ENCODE measurements at places on chromosomes 2 and 18.

- DNase-seq: no peak
These were observed 99.8 kb downstream of the CDC42EP3 start for GRCh38 chr2:37571587-37572136.

DNA sequence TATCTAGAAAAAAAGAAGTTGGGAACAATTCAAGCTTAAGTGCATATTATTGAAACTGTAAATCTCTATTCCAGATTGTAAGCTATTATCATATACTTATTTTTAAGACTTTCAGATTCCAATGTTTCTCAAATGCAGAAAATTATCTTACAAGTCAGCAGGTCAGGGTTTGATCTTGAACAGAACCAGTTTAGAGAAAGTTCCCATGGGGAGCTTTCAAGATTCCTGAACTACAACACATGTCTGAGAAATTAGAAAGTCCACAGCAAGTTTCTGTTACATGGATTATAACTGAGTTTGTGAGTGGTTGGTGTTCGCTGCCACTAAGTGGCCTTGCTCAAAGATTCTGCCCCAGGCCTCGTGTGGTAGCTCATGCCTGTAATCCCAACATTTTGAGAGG lies 31.6 kb upstream of the SP3 start:
- DNase-seq: no peak

DNA sequence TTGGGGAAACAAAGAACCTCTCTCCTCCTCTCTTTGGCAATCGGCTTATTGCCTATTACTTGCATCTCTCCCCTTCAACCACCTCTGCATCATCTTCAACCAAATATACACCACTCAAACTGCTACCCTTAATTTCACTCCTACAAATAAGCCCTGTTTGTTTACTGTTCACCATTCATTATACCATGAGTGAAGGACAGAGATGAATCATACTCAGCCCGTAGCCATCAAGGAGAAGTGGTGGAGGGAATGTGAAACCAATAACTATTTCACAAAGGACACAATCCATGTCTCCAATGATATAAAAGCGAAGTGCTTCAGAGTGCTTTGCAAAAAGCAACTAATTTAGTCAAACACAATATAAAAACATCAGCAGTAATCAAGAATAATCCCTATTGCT lies 76.8 kb downstream of the CACNB4 start:
- DNase-seq: no peak

GRCh38 chr2:70959851-70960832 lies 18.3 kb upstream of the ANKRD53 start:
- DNase-seq: no peak

DNA sequence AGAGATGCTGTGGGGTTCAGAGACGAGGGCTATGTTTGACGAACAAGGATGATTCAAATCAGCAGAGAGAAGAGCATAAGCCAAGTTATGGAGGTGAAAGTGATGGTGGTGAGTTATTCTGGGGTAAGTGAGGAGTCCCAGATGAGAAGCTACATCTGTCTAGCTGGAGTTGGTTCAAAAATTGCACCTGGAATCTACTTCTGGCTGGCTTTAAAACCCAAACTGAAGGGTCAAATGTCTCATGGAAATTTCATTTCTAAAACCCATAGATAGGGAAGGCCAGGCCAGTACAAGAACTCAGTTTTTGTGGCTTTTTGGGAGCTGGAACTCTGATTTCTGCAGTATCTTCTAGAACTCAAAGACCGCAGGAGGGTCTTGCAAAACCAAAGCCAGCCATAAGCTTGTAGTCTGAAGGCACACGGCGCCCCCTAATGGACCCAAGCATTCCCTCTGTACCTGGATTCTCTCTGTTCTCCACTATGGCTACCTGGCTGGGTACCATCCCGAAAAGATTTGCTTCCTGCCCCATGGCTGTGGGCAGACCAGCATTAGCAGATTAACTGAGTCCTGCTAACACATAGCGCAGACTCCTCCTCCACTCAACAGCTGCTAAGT lies 229.1 kb upstream of the SLC14A2 start:
- DNase-seq: no peak

- DNase-seq: no peak
These were observed 29.2 kb downstream of the GPC1 start for GRCh38 chr2:240464514-240465241.

GRCh38 chr2:20868377-20868776 lies 45.5 kb upstream of the LDAH start:
- no peak for DNase-seq

GRCh38 chr2:113127646-113128570 lies 510 bp downstream of the IL1RN start:
- DNase-seq: no peak

- DNase-seq: no peak
These were observed 30.4 kb downstream of the ANKRD44 start for GRCh38 chr2:197280015-197280702.

GRCh38 chr2:198173864-198174263 lies 369.5 kb downstream of the PLCL1 start:
- DNase-seq: no peak

GRCh38 chr2:119430023-119430498 lies 1.6 kb upstream of the TMEM37 start:
- no peak for DNase-seq

DNA sequence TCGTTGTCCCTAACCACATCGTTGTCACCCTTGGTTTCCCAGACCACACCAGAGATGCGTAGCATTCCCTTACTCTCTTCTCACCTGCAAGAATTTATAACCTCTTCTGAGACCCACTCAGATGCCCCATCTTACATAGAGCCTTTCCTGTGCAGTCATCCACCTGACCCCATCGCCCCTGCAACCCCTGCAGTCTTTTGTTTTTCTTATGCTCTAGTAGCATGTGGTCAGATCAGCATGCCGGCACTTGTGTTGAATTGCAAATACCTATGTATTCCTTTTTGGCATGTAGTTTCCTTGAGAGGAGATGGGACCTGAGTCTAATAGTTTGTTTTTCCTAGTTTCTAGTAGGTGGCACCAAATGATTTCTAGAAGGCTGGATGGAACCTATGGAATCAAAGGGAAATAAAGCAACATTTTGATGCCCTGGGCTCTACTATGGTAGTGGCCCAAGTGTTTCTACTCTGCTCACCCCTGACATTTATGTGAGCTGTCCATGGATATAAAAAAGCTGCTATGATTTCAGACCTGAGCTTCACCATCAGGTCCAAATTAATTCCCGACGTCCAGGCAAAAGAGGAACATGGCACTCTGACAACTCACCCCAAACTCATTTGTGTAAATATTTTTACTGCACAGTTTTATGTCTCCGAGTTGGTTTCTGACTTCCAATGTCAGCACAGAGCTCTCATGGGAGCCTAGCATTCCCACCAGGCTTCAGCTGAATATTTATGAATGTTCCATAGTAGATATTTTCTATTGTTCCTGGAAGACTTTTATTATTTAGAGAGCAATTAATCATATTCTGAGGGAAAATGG lies 143.6 kb downstream of the RNF144A start:
- DNase-seq: no peak

DNA sequence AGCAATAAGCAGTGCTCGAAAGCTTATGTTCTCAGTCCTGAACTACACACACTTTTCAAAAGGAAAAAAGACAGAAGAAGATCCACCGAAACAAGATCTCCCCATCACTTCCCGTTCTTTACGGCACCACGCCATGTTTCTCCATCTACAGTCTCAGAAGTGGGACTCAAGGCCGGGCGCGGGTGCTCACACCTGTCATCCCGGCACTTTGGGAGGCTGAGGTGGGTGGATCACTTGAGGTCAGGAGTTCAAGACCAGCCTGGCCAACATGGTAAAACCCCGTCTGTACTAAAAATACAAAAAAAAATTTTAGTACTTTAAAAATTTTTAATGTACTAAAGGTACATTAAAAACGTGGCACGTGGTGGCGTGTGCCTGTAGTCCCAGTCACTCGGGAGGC lies 31.2 kb downstream of the ZNF516 start:
- no peak for DNase-seq

DNA sequence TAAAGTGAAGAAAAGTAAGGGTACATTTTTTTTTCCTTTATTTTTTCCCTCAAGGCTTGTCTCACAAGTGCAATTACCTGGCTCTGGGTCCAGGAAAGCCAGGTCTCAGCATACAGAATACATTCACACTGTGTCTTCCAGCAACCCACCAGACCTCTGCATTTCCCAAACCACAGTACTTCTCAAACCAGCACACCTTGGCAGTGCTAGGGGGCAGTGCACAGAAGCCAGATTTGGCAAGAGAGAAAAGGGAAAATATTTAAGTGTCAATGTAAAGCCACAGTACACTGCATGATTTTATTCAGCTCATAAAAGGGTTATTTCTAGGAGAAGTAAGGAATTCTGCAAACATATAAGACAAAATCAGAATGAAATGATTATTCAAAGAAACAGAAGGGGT lies 172.8 kb downstream of the NRXN1 start:
- no peak for DNase-seq

GRCh38 chr2:224958873-224959272 lies 83.4 kb downstream of the DOCK10 start:
- DNase-seq: no peak

- no peak for DNase-seq
These were observed 666.9 kb downstream of the NYAP2 start for GRCh38 chr2:226066391-226066790.

DNA sequence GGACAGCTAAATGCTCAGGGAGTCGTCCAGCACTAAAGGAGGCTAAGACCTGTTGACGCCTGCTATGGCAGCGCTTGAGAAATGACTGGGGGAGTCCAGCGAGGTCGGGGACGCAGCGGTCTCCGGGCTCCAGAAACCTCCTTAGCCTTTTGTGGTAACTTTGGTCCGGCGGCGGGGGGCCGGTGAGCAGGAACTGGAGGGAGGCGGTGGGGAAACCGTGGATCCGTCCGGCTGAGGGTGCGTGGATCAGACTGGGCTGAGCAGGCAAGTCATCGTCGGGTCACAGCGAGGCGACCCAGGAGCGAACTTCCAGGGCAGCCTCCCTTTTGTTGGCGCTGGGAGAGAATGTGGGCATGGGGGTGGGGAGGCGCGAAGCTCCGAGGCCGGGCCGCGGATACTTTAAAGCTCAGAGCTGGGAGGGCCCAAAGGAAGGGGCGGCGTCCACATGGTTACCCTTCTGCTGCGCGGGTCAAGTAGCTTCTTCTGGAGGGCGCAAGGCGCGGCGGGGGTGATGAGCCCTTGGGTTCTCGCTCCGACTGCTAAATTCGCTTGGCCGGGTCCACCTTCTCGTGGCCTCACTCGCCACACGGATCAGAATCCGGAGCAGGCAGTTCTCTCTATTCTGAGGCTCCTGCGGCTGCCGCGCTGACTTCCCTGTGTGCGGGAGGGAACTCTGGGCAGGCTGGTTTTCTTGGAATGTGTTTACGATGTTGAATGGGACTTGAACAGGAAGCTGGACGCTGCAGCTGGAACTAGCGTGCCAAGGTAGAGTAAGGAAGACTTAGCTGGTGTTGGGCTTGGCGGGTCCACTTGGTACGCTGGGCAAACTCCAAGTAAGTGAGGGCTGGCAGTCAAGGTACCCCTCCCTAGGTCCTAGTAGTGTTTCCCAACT lies 920 bp downstream of the GULP1 start:
- DNase-seq: peak; percentile 96

GRCh38 chr2:9824441-9824840 lies 18.8 kb upstream of the TAF1B start:
- DNase-seq: no peak

DNA sequence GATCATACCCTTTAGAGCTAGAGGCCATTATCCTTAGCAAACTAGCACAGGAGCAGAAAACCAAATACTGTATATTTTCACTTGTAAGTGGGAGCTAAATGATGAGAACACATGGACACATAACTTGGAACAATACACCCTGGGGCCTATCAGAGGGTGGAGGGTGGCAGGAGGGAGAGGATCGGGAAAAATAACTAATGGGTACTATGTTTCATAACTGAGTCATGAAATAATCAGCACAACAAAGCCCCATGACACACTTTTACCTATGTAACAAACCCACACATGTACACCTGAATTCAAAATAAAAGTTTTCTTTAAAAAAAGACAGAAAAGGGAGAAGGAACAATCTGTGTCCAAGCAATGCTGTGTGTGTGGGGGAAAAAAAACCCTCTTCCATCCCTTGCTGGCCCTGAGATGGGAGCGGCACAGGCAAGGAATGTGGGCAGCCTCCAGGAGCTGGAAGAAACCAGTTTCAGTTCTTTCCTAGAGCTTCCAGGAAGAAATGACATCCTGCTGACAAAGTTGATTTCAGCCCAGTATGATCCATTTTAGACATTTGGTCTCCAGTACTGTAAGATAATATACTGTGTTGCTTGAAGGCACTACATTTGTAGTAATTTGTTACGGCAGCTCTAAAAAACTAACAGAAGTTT lies 458.7 kb upstream of the CNTNAP5 start:
- DNase-seq: no peak

- no peak for DNase-seq
These were observed 202.7 kb downstream of the EIPR1 start for GRCh38 chr2:3174626-3175567.

DNA sequence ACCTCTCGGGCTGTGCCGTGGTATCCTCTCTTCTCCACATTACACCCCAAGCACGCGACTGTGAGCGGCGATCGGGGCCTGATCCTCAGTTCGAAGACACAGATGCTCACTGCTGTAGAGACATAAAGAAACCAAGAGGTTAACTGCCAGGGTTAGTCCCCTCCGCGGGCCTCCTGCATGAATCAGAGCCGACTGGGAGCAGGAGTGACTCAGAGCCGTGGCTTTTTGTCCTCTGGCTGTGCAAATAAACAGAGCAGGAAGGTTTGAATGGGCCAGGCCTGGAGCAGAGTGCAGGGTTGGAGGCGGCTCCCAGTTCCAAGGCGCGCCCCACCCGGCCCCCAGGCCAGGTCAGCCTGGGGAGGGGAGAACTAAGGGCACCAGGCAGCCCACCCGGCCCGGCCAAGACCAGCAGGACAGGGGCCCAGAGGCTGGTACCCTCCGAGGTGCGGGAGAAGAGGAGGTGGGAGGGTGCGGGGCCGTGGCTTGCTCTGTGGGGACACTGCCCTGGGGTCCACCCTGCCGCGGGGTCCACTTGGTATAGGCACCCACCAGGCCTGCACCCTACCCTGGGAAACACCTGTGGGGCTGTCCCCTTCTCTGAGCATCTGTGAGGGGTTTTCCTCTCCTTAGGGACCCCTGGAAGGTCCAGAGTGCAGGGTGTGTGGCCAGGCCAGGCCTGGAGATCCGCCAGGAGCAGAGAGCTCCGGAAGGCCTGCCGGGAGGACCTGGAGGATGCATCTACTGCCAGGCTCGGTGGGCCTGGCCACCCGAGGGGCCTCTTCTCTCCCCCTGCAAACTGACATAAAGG lies 16.5 kb downstream of the TWIST2 start:
- peak; percentile 36 for DNase-seq

- no peak for DNase-seq
These were observed 26.7 kb downstream of the LPIN1 start for GRCh38 chr2:11773111-11773510.

DNA sequence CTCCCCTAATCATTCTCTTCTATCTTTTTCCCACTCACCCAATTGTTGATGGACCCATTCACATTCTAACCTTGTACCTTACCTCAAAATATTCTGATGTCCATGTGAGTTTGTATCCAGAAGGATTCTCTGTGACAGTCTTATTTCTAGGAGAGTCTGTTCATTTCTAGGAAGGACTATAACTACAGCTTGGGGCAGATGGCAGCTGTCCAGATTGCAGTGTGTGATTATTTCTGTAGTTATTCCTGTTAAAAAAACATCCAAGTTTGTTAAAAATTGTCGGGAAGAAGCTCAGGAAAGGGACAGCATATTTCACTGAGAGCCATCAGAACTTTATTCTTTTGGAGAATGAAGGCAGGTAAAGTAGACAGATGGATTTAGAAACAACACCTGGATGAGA lies 142.6 kb downstream of the RAPGEF4 start:
- no peak for DNase-seq

- DNase-seq: peak; percentile 18
These were observed 411.0 kb upstream of the GYPC start for GRCh38 chr2:126244937-126245336.

Data from LNCaP clone FGC (cell line).